ENCODE measurements at places on chromosomes 4 and X.

- no peak for DNase-seq
Measured at GRCh38 chr4:48798117-48798516, 18.0 kb upstream of the FRYL start.

DNA sequence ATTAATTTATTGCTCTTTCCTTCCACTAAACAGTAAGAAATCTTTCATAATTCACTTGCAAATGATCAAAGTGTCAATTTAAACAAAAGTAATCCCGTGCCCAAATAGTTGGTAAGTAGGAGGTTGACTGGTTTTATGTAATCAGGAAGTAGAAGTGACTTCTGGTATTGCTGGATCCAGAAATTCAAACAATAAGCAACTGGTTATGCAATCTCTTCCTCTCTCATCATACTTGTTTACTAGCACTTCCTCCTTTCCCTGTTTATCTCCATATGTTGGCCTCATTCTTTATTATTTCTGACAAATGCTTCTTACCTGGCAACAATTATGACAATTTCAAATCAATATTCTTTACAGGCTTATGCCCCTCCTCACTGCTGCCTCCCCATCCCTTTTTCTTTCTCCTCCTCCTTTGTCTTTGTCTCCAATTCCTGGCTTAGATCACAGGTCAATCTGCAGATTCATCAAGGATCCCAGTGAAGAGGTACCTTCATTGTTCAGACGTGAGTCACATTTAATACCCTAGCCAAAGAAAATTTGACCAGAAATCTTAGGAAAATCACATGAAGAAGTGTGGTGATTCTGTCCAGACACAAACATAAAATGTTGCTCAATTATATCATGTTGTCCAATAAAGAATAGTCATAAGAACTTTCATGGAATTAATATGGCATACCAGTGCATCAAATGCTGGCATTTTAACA lies 323.2 kb upstream of the PCDH7 start:
- no peak for DNase-seq

GRCh38 chrX:105307762-105308161 lies 87.3 kb upstream of the TEX13A start:
- DNase-seq = no peak

GRCh38 chrX:72395237-72395636 lies 89.5 kb upstream of the CITED1 start:
- DNase-seq = no peak

DNA sequence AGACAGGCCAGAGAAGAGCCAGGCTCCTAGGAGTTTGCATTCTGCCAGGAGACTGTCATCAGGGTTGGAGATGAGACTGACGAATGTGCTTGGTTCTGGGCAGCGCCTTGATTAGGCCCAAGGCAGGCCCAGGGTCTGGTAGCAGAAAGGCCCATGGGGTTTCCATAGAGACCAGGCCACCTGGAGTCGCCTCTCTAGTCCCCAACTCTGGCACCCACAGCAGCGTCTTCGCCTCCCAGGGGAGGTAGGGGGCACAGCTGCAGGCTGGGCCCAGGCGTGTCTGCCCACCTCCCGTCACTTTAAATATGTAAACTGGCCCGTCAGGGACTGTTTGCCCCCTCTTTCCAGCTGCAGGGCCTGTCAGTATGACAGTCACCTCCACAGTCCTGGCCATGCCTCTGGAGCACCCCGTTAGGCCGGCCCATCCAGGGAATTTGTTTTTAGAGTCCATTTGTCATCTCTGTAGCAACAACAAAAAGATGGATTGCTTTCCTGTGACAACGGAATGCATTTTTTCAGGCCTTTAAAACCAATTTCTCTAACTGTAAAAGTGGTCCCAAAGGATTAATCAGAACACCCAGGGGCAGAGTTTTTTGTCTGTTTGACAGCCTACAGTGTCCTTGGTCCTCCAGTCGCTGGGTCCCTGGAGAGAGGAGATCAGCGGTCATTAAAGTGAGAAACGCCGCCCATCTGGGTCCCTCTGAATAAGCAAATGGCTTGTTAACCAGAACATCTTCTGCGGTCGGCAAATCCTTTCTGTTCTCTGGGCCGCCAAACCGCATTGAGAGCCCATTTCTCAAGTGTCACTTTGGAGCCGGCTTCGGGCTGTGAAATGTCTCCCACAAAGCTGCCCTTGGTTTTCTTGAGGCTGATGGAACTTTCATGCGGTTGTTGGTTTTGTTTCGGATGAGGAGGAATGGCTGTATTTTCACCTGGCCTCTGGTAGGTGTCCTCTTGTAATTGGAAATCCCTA lies 153.0 kb upstream of the PSAPL1 start:
- DNase-seq = no peak

DNA sequence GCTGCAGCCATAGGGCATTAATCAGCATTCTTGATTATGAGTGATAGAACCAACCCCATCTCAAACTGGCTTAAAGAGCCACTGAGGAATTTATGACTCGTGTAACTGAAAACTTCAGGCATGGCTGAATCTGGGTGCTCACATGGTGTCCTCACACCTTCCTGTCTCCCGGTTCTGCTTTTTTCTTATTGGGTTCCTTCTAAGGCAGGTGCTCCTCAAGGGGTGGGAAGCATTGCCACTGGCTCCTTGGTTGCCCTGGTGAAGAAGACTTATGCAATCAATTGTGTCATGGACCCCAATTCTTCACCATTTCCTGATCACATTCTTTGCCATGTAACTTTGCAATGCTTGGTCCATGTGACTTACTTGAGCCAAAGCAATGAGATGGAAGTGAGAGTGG lies 4.3 kb upstream of the ZCCHC4 start:
- DNase-seq = no peak

DNA sequence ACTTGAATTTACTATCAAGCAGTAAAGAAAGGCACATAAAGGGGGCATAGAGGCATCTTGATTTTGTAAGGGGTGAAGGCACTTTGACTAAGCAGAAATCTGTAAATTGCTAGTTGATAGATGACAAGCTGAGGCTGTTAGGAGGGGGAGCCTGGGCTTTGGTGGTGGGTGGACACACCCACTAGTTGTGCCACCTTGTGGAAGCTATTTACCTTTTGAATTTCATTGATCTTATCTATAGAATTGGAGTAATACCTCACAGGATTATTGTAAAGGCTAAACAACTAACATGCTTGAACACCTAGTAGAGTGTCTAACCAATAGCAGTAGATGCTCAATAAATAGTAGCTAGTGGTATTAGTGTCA lies 142.8 kb upstream of the KCNIP4 start:
- DNase-seq = no peak

- DNase-seq = peak; percentile 7
Measured at GRCh38 chrX:46029777-46030176, 515.4 kb downstream of the ZNF674 start.
